ENCODE measurements at places on chromosomes 16 and 17. TPM values are rescaled to one million over a fixed set of nuclear protein-coding genes. Genes with fewer than 3 reads are reported as not detected.

MYH11 gene
- under 0.01 TPM for total RNA-seq

PRR35 gene
- not detected for total RNA-seq

ATP2A1 gene
- 0.13 TPM for total RNA-seq

ZFP3 gene
- 1.3 TPM for total RNA-seq

HSPB9 gene
- total RNA-seq, result under 0.01 TPM

SEPTIN1 gene
- total RNA-seq, result 0.38 TPM

MILR1 gene
- total RNA-seq, result 2.2 TPM

NACA2 gene
- not detected for total RNA-seq

KLHL10 gene
- total RNA-seq, result under 0.01 TPM

GLTPD2 gene
- total RNA-seq, result not detected

VASN gene
- 0.39 TPM for total RNA-seq

SEC14L5 gene
- total RNA-seq, result under 0.01 TPM

GRCh38 chr16:55475919-55476318, 3.1 kb upstream of the MMP2 start:
- no peak for DNase-seq

GRCh38 chr16:31000671-31001382, 9.6 kb downstream of the STX1B start:
- DNase-seq, result no peak

DNA sequence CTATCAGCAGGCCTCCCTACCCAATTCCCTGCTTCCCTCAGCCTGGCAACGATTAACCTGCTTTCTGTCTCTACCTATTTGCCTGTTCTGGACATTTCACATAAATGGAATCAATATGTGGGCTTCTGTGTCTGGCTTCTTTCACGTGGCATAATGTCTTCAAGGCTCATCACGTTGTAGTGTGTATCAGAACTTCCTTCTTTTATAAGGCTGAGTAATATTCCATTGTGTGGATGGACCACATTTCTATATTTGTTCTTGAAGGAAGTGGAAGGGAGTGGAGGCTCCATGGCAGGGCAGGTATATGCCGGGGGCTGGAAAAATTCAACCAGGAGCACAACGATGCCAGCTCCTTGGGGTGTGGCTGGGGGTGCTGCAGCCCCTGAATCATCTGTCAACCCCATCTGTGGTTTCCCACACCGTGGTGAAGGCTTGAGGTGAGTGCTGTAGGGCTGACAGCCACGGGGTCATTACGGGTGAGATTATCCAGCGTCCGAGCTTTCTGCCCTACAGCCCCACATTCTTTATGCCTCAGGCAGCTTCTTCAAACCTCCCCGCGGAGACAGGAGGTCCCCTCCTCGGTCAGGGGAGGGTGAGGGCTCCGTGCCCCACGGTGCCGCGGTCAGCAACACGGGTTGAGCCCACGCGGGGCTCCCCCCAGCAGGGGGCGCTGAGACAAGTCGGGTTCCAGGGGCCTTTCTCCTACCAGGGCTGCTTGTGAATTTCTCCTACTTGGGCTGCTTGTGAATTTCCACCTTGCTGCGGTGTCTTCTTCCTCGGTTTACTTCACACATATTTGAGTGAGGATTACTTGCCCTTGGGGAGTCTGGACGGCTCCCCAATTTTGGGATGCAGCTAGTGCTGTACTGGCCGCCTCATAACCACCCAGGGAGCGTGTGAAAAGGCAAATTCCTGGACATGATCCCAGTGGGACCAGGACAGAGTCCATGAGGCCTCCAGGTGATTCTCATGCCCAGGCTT, 18.3 kb upstream of the WFIKKN2 start:
- no peak for DNase-seq

DNA sequence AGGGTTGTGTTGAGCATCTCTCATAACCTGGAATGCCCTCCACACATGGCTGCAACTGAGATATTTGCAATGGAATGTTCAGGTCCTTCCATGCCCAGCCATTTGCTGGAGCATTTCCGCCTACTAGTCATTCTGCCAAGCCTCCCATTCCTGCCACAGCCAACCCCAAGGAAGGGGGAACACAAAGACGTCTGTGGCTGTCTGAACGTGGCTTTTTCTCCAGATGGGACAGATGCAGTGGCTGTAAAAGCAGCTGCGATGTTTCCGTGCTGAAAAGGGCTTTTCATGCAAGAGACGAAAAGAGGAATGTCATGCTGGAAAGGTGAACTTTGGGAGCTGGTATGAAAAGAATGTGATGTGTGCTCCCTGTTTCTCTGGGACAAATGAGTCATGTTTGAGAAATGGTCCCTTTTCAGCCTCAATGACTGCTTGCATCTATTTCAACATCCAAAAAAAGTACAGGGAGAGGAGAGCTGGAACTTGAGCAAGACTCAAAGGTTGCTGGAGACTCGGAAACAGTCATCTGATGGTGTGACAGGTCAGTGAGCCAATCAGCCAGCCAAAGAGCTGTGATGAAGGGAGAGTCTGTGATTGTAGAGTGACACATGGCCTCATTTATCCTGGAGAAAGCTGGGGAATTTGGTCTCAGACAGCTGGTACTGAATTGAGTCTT, 208.9 kb downstream of the SHISA9 start:
- no peak for DNase-seq

DNA sequence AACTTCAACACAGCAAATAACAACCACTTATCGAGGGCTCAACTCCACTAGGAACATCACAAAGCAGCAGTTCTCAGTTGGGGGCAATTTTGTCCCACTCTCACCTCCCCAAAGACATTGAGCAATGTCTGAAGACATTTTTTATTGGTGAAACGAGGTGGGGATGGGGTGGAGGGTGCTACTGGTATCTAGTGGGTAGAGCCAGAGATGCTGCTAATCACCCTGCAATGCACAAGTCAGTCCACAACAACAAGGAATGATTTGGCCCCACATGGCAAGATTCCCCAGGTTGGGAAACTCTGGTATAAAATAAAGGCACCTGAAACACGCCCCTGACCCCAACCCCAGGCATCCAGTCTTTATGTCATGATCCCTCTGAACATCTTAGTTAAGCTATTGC, 33.3 kb downstream of the TLE7 start:
- DNase-seq, result no peak

DNA sequence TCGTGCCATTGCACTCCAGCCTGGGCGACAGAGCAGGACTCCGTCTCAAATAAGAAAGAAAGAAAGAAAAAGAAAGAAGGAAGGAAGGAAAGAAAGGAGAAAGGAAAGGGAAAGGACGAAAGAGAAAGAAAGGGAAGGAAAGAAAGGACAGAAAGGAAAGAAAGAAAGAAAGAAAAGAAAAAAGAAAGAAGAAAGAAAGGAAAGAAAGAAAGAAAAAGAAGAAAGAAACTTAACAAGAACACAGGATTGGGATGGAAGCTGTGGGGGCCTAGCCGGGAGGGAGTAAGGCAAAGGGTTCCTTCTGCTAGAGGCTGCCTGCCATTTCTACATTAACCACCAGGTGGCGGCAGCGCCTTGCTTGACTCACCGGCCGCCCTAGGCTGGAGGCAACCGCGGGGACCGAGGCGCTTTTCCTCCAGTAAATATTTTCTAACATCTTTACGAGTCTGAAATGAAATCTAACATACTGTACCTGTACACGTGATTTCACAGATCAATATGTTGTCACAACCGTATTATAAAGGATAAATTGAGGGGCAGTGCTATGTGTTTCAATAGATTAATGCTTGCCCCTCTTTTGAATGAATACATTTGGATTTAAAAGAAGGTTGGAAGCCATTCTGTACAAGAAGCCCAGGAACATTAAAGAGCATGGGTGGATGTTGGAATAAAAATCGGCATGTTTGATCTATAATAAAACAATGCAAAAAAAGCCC, 6.1 kb downstream of the GJD3 start:
- DNase-seq, result peak; percentile 57

DNA sequence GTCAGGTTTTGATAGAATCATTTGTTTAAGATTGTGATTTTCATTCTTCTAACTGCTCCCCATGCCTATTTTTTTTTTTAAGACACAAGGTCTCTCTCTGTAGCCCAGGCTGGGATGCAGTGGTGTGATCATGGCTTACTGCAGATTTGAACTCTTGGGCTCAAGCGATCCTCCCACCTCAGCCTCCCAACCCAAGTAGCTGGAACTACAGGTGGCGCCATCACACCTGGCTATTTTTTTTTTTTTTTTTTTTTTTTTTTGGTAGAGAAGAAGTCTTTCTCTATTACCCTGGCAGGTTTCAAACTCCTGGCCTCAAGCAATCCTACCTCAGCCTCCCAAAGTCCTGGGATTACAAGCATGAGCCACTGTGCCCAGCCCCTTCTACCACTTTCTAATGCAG, 223.3 kb downstream of the CBLN1 start:
- no peak for DNase-seq

DNA sequence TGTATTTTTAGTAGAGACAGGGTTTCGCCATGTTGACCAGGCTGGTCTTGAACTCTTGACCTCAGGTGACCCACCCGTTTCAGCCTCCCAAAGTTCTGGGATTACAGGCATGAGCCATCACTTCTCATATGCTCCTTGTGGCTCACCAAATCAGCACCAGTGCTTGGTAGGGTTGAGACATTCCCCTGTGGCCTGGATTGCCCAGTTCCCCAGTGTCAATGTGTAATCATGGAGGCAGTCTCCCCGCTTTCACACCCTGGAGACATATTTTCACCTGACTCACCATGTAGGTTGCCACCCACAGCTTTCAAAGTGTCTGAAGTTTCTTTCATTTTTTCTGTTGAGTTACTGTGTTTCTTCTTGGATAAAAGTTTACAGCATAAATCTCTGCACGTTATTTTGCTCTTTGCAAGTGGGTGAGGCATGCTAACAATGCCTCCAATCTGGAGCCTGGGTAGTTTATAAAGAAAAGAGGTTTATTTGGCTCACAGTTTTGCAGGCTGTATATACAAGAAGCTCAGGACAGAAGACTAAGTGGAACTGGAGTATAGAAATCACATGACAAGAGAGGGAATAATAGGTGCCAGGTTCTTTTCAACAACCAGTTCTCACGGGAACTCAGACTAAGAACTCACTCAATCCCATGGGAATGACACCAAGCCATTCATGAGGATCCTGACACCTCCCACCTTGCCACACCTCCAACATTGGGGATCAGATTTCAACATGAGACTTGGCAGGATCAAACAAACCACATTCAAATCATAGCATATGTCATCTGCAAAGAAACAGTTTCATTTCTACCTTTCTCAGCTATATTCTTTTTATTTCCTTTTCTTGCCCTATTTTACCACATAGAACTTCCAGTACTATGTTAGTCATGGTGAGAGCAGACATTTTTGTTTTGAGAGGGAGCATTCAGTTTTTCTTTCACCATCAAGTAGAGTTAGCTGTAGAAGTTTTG, 113.2 kb downstream of the PHKB start:
- peak; percentile 7 for DNase-seq

DNA sequence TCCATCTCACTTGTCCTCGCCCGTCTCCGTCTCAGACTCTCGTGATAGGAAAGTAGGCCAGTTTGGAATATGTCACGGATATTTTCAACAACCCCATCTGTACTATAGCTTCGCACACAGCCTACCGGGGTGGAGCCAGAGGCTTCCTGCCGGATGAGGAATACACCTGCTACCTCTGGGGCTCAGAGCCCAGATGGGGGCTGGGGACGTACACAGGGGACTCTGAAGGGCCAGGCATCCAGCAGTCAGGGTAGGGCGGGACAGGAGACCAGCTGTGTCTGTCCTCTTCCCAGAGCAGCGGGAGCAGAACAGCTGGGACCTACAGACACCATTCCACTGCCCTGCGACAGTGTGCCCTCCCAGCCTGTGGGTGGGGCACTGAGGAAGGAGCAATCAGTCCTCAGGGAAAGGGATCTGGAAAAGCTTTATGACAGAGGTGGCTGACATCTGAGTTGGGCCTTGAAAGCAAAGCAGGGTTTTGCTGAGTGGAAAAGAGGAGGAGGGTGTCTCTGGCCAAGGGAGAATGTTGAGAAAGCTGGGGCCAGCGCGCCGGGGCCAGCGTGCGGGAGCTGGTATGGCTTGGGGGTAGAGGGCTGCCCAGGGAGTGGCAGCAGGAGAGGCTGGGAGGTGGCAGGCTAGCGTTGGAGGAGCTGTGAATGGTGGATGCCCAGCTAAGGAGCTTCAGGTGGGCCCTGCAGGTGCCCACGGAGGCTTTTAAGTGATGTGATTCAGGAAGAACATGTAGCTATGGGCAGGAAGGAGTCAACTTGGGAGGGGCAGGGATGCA, 11.5 kb upstream of the SRCIN1 start:
- DNase-seq, result no peak

DNA sequence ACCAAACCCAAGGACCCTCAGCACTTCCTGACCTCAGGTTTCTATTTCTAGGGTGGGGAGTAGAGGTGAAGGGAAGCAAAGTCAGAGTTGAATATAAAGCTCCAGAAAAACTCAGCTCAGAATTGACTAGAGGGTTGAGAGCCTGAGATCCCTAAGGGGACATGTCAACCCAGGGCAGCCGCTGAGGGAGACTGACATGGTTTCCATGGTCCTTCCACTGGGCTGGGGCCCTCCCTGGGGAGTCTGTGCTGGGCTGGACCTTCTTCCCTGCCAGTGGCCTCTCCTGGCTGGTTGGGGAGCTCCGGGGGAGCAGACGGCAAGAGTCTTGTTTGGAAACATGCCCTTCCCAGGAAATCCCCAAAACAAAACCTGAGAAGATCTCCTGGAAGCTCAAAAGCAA, 121.3 kb downstream of the METRNL start:
- DNase-seq, result no peak

- no peak for DNase-seq
Observed at GRCh38 chr16:11303405-11304138, 22.4 kb upstream of the PRM1 start.

- DNase-seq, result no peak
Observed at GRCh38 chr17:28216528-28216927, 102.5 kb upstream of the TMEM97 start.

GRCh38 chr16:21159281-21159951, 942 bp downstream of the LDAF1 start:
- DNase-seq, result no peak

- DNase-seq, result no peak
Observed at GRCh38 chr17:35742896-35743477, 10.1 kb downstream of the GAS2L2 start.

GRCh38 chr17:69525920-69526841, 111.7 kb downstream of the MAP2K6 start:
- peak; percentile 78 for DNase-seq

DNA sequence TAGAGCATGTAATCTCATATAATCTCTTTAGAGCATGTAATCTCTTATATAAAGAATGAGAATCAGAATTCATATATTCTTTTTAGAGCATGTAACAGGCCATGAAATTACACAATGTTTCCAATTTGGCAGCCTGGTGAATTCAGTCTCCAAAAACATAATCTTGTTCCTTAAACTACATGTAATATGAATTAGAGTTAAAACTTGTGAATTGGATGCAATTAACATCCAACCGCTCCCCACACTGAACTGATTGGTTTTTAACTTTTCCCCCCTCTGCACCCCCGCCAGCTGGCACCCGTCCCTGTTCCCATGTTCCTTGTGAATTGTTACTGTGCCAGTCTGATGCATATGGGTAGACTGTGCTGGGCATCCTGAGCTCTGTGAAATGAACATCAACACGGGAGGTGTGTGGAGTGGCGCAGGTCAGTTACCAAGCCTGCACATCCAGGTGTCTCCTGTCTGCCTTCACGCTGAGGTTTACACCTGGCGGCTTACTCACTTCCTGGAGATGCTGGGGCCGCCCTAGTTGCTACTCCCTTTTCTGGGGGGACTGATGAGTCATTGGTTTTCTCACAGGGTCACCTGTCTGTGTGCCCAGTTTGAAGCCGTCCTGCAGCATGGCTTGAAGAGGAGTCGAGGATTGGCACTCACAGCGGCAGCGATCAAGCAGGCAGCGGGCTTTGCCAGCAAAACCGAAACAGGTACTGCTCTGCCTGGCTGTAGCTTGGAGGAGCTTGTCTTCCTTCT, 50.4 kb downstream of the SNX29 start:
- peak; percentile 5 for DNase-seq
